ENCODE measurements at places on chromosomes 2 and 18.
A peak's percentile ranks its signal among the peaks of the same experiment; 100 is the strongest.

- DNase-seq = no peak
Measured at GRCh38 chr2:212223696-212224095, 314.9 kb downstream of the ERBB4 start.

- DNase-seq = peak; percentile 29
Measured at GRCh38 chr2:39510140-39510539, 73.1 kb upstream of the MAP4K3 start.

DNA sequence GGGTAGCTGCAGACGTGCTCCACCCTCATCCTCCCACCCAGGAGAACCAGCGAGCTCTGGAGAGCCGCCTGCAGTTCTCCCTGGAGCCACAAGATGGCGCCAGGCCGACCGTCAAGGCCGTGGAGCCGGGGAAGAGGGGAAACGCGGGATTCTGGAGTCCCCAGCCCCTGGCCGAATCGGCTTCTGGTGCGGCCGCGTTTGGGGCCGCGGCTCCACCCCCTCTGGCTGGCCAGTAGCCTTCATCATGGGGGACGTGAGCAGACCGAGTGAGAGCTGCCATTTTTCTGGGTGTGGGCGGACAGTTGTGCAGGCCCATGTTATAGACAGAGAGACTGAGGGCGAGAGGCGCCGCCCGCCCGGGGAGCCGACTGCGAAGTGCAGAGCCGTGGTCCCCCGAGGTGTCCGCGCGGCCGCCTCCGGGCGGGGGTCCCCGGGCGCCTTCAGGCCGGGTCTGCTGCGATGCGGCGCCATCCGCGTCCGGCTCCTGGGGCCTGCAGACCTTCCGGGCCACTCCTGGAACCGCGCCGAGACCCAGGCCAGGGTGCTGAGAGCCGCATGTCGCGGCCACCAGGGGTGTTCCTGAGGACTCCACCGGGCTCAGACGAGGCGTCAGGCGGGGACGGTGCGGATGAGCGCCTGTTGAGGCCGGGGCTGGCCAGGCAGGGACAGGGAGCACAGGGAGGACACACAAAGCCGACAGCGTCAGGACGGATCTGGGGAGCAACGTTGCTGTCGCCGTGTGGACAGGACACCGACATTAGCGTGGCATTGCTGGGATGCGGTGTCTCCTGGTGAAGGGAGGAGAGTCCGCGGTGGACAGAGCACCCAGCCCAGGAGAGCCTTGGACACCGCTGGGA, 418.2 kb upstream of the HS6ST1 start:
- no peak for DNase-seq

GRCh38 chr2:209323738-209324137, 100.1 kb upstream of the MAP2 start:
- no peak for DNase-seq

DNA sequence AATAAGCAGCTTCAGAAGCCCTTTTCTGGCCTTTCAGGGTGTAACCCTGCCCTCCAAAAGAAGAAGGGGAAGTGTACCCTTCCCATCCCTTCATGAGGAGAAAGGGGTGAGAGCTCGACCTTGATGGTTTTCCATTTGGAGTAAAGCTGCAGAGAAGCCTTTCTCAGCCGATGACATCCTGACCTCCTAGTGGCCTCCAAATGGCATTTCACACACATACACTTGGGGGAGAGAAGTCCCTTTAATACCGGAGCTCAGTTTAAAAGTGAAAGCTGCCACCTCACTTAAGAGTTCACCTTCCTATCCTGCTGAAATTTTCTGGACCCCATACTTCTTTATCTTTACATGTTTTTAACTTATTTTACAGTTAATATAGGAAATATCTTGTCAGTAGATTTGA, 716.7 kb downstream of the DCDC2C start:
- DNase-seq = no peak

GRCh38 chr18:69580107-69580506, 179.4 kb downstream of the DOK6 start:
- DNase-seq = no peak

GRCh38 chr2:15731213-15731888, 139.7 kb downstream of the DDX1 start:
- DNase-seq = no peak
